ENCODE measurements at places on chromosomes 7 and 10.

- DNase-seq: no peak
These were observed 1167.0 kb downstream of the SORCS3 start for GRCh38 chr10:105807935-105808587.

DNA sequence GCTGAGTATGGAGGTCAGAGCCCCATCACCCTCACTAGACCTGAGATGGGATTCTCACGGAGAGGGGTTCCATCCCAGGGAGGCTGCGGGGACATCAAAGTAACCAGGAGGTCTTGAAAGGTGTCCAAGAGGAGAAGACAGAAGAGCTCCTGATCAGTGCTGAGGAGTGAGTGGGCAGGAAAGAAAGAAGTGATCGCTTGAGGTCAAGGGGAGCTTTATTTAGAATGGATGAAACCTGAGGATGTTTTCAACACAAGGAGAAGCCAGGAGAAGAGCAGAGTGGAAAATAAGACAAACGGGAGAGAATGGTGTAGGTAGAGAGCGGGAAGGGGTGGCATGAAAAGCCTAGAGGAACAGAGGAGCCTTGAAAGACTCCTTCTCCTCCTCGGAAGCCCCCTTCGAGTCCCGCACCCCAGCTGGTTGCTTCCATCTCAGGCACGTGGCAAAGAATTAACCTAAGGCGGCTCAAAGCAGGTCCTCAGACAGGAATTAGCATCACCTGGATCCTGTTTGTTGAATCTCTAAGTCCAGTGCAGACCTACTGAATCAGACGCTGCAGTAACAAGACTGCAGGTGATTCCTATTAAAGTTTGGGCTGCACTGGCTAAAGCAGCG, 5.8 kb downstream of the SVIL start:
- DNase-seq: no peak

DNA sequence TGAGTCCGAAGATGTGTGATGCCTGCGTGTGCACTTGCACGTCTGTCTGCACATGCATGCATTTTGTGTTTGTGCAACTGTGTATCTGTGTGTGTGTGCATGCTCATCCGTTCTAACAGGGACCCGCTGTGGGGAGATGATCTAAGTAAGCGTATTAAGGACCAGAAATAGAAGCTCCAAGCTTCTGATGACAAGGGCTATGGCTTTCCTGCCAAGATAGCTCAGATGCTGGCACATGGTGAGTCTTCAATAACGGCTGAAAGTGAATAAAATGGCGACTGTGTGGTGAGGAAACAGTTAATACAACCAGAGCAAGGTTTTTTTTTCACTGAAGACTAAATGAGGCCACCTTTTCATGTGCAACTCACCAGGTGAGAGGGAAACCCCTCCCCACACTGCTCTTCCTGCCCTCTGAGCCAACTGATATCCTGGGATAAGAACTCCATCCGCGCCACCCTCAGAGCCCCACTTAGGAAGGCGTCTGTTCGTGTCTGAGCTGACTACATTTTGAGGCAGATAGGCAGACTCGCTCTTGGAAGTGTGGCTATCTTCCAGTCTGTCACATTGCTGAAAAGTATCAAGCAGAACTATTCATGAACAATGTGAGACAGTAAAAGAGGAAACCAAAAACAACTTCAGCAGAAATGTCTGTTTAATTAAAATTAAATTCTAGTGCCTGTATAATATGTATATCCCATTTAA, 47.4 kb upstream of the TCERG1L start:
- no peak for DNase-seq

GRCh38 chr7:106840342-106840741, 24.7 kb upstream of the PIK3CG start:
- peak; percentile 91 for DNase-seq

DNA sequence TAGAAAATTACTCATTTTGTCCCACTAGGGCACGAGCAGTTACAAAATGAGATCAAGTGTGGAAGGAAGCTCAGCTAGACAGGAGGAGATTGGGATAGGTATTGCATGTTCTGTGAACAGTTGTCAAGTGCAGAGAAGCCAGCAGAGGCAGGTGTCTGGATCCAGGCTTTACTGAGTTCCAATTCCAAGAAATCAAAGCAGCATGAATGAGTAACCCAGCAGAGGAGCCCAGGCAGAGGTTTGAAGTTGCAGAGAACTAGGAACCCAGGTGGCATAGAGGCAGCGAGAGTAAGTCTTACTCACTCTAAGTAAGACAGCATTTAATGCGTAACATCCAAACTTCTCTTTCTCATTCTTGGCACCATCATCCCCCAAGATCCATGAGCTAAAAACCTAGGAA, 11.8 kb downstream of the MRC1 start:
- no peak for DNase-seq

- no peak for DNase-seq
These were observed 1.1 kb upstream of the GIMAP8 start for GRCh38 chr7:150449206-150449952.
